ENCODE measurements at places on chromosomes 12 and 14.

DNA sequence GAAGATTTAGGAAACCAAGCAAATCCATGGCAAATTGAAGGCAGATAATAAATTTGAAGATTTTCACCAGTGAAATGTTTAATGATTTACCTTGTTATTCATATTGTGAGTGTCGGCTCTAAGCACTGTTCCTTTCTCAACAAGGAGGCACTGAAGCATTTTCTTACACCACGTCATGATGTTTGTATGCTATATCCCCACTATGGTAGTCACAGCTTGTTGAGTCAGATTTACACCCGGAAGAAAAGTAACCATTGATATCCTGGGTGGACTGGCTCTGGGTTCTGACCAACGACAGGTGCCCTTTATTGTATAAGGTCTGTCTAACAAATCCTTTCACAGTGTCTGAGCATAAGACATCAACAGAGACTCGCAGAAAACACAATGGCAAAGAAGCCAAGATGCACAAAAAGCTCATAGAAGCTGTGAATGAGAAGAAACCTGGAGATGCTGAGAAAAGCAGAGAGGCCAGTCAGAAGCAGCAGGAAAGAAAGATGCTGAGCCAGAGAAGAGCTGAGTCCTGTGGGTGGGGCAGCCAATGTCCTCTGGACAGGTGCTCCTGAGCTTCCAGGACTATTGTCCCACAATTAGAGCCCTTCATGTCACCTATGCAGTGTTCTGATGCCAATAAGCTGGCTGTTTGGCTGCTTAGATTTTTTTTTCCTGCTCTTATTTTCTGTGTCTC lies 49.7 kb upstream of the ARHGAP5 start:
- no peak for DNase-seq

DNA sequence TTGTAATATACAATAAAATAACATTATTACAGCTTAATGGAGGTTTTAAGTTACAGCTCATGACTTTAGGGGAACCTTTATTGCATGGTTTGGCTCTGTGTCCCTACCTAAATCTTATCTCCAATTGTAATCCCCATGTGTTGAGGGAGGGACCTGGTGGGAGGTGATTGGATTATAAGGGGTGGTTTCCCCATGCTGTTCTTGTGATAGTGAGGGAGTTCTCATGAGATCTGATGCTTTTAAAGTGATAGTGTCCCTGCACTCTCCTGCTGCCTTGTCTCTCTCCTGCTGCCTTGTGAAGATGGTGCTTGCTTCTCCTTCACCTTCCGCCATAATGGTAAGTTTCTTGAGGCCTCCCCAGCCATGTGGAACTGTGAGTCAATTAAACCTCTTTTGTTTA lies 132.1 kb upstream of the SYT1 start:
- no peak for DNase-seq

GRCh38 chr12:6825398-6826124 lies 2.6 kb upstream of the P3H3 start:
- DNase-seq: peak; percentile 70

DNA sequence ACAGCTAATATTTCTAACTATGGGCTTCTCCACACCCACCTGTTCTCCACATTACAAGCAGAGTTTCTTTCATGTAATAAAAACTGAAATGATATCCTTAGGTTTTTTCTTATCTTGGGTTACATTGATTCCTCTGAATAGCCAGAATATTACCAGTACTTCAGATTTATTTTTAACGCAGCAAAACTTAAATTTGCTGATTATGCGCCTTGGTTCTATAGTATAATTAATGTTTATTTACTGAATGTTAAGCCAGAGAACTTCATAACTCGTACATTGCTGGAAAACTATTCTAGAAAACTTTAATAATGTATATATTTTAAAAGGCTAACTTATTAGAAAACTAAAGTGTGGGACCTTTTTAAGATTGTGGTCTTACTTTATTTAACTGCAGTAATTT lies 577.2 kb downstream of the PRKD1 start:
- no peak for DNase-seq

- DNase-seq: no peak
Measured at GRCh38 chr14:47454025-47454424, 221.4 kb downstream of the MDGA2 start.

DNA sequence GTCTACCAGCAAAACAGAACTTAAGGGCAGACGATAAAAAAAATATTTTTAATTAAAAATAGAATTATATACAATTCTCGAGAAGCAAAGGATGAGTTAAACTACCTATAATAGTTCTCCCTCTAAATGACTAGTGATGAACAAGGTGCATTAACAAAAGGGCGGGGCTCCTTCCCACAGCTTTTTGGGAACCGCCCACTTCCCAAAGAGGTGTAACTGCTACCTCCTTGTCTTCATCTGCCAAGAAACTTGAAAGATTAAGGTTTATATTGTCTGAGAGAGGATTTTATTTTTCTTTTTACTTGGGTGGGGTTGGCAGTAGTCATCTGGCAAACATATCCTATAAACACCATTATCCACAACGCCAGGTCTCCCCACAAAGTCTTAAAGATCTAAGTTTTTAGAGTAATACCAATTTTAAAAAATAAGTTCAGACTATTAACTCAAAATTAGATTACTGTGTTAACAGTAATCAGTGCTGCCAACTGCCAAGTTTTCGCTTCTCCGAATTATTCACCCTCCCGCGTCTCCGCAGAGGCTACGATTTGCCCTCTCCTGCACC lies 938 bp downstream of the RALGAPA1 start:
- no peak for DNase-seq

DNA sequence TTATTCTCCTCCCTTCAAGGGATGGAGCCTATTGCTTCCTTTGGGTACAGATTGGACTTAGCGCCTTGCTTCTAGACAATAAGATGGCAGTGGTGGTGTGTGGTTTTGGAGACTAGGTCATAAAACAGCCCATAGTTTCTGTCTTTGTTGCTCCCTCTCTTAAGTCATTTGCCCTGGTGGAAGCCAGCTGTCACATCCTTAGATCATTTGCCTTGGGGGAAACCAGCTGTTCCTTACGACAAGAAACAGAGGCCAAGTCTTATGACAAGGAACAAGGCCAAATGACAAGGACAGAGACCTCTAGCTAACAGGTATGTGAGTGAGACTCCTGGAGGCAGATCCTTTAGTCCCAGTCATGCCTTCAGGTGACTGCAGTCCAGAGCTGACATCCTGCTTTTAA lies 9.2 kb upstream of the PALS1 start:
- no peak for DNase-seq

DNA sequence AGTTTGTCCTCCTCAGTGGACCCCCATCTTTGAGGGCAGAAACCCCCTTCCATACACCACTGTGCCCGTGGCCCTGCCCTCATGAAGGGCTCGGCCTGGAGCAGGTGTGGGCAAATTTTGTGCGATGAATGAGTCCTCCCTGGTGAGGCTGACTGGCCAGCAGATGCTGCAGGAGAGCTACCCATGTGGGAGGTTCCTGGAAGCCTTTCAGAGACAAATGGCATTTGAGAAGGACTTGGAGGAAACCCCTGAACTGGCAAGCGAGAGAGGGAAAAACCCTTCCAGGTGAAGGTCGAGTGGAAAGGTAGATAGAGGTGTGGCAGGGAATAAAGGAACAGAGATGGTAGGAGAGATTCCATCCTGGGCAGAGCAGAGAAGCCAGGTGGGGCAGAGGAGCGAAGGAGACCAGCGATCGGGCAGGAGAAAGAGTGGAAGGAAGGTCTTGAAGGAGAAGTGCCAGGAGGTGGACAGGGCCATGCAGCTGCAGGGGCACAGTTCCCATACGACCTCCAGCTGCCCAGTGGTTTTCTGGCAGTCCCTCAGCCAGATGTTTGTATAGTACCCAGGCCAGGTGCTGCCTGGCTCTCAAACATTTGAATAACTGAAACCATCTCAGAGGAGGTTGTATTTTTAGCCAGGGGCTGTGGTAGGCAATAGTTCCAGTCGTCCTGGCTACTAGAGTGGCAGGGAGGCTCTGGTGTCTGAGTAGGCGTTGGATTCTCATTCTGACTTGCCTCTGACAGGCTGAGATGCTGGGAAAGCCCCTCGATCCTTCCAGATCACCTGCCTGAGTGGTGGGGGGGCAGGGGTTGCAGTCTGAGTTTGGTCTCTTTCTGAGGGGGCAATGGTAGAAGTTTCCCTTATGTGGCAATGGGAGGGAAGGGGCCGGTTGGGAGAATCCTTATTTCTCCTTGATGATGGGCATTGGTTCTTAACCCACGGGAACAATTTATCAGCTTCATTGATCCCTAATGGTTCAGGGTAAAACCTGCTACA lies 40.1 kb downstream of the FBXL14 start:
- no peak for DNase-seq

DNA sequence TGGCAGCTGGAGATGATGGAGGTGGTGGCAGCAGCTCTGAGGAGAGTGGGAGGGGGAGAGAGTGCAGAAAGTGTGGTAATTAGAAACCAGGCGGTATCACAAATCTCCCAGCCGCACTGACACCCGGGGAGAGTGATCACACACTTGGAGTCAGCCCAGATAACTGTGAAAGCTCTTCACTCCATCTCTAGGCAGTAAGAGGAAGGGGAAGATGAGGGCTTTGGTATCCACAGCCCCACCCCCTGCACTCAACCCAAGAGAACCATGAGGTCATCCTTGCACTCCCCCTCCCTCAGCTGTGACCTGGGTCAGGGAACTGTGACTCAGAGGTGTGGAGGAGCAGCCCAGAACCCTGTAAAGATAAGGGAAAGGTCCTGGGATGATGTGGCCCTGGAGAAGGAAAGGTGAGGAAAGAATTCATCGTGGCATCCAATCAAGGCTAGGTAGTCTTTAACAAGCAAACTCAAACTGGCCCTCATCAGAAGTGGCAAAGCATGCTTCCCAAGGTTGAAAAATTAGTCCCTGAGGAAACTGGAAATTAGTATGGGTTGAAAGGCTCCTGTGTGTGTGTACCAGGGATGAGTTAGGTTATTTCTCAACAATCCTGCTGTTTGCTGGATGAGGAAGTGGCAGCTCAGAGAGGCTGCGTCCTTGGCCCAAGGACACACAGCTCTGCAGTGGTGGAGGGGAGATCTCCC lies 111.0 kb upstream of the LHX5 start:
- no peak for DNase-seq

Measured in stimulated activated CD4-positive, alpha-beta T cell treated with anti-CD3 and anti-CD28 coated beads, Interleukin-15, amount 100 ng/mL, for 1 hour (primary cell).